ENCODE measurements at places on chromosomes 7 and 10.

GRCh38 chr10:86367152-86367951 is 757 bp upstream of the GRID1 start:
- DNase-seq: no peak

DNA sequence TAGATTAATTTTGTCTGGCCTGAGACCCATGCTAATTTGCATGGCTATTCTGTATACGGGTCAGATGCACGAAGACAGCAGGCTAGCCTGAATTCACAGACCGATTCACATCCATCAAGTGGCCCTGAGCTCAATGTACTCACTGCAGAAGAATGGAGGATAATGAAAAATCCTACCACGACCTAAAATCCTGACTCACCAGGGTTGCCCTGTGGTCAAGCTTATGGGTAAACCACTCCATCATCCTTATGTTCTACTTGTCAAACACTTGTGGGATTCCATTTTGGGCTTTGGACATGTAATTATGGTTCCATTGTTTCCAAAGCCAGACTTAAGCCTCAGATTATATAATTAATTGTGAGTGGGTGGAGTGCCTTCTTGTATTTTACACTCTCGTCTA is 110.4 kb upstream of the ZNF438 start:
- peak; percentile 70 for DNase-seq

DNA sequence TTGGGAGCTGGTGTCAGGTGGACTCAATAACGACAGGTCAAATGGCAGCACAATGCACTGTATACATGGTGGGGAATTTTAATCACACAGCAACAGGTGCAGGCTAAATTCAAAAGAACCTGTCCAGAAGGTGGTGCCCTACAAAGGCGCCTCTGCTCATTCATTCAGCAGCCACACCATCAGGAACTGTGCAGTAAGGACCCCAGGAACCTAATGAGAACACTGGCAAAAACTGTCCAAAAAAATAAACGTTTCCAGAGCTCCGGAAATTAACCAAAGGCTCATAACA is 21.9 kb upstream of the CRYGN start:
- DNase-seq: no peak

DNA sequence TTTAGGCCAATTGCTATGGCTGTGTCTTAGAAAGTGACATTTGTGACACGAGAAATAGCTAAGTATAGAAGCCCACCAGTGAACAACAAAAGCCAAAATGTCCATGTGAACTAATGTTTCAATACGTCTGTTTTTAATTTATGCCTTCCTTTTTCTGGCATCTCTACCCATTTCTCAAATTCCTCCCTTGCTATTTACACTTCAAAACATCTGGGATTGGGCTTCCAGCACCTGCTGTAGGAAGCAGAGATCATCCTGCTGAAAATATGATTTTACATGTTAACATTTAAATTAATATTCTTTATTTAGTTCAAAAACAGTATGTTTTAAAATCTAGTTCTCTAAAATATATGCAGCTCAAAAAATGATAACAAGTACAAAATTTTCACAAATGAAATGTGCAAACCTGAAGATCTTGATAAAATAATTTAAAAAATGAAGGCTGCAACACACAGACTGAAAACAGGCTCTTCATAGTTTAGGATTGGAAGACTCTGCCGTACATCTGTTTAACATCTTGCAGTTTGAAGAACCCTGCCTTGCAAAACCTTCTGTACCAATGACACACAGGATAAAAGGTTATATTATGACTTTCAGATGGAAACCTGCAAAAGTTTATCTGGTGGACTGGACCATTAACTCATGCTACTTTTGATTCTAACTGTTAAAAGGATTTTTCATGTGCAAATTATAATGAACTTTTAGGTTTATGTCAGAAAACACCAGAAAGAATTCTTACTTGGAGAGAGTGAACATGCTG is 408.4 kb downstream of the SUGCT start:
- DNase-seq: no peak

DNA sequence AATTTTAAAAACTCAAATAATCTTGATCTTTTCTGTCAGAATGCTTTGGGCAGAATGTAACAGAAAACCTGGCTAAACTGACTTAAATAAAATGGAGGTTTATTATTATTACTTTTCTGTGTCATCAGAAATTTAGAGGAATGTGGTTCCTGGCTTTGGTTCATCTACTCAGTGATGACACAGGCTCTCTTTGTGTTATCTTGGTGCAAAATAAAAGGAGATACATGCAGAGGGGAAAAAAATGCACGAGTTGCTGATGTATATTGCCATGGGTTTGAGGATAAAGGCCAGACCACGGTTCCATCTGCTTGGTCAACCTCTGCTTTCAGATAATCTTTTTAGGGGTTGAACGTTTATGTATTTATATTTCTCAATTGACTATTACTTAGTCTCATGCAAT is 181.4 kb downstream of the SUGCT start:
- DNase-seq: no peak

GRCh38 chr10:132448248-132448731 is 51.3 kb downstream of the PWWP2B start:
- DNase-seq: peak; percentile 72

GRCh38 chr10:92290076-92290836 is 622 bp downstream of the CPEB3 start:
- DNase-seq: peak; percentile 28

- no peak for DNase-seq
Observed at GRCh38 chr10:13587391-13587790, 626 bp downstream of the PRPF18 start.

DNA sequence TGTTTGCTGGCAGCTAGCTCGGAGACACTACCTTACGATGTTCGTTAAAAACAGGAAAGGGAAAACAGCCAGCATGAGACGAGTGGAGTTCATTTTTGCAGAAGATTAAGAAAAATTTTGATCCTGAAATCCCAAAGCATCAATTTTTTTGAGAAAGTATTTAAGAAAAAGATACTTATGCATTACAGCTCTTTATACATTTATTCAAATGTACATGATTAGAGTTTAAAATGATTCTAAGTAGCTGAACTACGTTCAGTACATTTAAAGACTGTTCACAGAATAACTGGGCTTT is 34.7 kb downstream of the CNPY1 start:
- no peak for DNase-seq

GRCh38 chr10:58700591-58700990 is 187.9 kb downstream of the BICC1 start:
- DNase-seq: no peak

GRCh38 chr10:42776681-42777080 is 5.9 kb upstream of the BMS1 start:
- DNase-seq: no peak

DNA sequence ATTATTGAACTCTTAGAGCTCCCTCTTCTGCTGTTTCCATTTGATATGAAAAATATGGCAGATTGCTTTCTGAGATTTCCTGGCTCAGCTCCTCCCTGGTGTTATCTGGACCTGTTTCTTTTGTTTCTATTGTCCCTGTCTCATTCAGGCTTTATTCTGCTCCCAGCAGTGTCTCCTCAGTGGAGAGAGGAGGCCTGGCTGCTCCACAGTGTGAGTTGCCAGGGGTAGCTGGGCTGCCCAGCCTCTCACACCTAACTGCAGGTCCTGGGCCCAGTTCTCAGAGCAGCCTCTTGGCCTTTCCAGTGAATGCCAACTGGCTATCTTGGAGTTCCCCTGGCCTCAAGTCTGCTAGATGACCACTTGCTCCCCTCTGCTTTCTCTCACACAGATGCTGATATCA is 127.0 kb downstream of the VPS41 start:
- DNase-seq: no peak

- no peak for DNase-seq
Observed at GRCh38 chr10:85786401-85786899, 580.1 kb downstream of the GRID1 start.

DNA sequence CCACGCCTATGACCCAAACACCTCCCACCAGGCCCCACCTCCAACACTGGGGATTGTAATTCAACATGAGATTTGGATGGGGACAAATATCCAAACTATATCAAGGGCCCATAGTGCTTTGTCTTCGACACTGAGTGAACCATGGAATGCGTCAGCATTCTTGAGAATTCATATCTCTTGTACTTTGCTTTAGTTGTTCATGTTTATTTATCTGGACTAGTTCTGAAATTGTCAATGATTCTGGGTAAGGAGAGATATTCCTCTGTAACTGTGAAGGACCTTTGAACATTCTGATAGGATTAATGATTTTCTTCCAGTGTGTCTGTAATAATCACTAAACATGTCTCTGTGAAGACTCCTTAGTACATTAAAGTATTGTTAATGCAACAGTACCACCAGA is 374.8 kb downstream of the LRMDA start:
- no peak for DNase-seq

- no peak for DNase-seq
Observed at GRCh38 chr10:82358486-82359099, 483.6 kb downstream of the NRG3 start.

GRCh38 chr7:127632276-127632910 is 14.5 kb upstream of the PAX4 start:
- DNase-seq: peak; percentile 81

- DNase-seq: peak; percentile 68
Observed at GRCh38 chr7:47375121-47375938, 206.6 kb downstream of the TNS3 start.

DNA sequence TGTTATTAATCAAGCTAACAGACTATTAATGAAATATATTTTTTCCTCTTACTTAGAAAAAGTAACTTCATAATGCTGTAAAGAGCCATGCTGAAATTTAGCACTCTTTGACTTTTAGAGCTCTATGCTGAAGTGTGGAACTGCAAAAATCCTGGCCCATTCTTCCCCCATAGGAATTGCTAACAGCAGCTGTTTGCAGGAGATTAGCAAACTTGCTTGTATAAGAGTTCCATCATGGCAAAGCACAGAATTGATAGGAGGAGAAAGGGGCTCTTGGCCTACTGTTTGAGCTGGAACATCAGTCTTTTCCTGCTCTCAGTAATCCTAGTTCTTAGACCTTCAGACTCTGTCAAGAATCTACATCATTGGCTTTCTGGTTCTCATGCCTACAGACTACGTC is 18.3 kb upstream of the GNAT3 start:
- no peak for DNase-seq

DNA sequence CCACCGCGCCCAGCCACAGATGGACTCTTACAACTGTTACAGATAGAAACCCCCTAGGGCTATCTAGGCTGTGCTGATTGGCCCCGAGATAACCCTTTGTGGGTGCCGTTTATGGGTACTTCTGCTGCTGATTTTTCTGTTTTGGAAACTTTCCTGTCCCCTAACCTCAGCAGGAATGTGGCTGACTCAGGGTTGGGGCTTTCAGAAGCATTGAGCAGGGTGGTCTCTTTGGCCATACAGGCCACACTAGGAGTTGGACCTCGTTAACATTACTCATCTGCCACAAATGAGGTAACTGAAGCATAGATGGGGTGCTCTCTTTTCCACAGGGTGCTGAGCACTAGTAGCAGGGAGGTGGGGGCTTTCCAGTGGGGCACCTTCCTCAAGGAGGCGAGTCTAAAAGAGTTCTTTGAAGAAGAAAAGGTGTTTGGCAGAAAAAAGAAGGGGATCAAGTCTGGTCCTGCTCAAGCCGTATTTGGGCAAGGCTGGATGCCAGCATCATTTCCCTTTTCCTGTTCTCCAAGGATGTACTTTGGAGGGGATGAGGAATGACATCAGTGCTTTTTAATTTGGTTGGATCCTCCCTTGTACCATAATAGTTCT is 6.4 kb downstream of the ZSCAN25 start:
- DNase-seq: no peak

DNA sequence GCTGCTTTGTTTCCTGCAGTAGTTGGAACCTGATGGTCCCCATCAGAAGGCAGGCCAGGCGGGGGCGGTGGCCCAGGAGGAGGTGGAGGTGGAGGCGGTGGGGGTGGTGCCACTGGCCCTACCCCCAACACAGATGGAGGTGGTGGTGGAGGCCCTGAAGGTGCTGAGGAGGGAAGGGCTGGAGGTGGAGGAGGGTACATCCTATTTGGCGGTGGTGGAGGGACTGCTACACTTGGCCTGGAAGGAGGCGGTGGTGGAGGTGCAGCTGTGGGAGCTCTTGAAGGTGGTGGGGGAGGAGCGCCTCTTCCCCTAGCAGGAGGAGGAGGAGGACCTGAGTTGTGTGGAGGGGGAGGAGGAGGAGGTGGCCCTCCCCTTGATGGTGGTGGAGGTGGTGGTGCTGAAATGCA is 36.8 kb downstream of the LMOD2 start:
- DNase-seq: no peak

DNA sequence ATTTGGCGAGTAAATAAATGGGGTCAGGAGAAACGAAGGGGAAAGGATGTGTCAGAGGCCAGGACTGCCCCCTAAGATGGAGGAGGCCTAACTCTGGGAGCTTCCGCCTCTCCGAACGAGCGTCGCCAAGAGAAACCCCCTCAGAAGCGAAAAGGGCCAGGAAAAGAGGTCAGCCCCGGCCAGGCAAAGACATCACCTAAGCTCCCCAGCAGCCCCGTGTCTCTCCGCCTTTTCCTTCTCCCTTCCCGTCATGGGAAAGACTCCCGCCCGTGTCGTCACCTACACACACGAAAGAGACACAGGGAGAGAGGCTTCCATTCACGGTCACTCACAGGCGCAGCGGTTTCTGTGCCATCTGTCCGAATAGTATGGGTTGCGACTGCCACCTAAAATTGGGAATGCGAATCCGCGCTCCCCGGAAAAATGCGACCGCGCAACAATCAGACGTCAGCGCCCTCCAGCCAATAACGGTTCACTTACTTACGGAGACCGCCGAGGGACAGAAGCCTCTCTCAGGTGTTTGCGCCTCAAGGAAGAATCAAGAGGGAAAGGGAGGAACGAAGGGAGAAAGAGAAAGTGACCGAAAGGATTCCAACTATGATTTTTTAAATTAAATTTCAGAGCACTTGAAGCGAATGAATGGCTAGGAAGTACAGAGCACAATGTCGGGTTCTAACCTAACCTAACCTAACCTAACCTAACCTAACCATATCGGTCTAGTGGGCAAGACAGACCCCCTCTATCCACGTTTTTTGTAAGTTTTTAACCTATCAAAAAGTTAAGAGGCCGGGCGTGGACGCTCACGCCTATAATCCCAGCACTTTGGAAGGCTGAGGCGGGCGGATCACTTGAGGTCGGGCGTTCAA is at the start of gene CWF19L1:
CWF19L1 (minus strand) TSS at position 400 of the 866 bp plus-strand sequence; CDS start at position 355, 45 bp downstream.
- peak; percentile 89 for DNase-seq

Measured in AG08395 (cell line).